ENCODE measurements at places on chromosomes 1 and 21.

DNA sequence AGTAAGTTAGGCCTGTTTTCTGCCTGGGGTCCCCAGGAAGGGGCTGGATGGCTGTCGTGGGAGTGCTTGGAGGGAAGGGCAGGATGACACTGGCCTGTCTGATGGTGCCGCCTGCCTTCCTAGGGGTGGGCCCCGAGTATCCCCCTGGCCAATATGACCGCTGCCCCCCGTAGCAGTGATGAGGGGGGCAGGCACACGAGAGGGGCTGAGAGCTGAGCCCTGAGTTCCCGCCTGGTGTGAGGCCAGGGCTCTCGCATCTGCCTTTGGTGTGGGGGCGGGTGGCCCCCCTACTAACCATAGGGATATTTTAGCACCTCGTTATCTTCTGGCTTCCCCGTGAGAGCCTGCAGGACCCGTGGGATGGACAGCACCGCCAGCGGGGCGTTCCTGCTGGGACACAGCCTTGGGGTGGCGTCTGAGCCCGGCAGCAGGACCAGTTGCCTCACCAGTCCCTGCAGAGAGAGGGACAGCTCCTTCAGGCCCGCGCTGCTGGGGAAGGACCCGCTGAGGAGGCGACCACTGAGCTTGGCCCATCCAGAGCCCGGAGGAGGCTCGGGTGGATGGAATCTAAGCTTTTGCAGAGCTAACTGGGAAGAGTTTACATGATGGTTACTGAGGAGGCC lies 10.4 kb downstream of the KRTAP10-1 start:
- DNase-seq: no peak

- no peak for DNase-seq
Observed at GRCh38 chr1:24020025-24020424, 39.9 kb upstream of the SRSF10 start.

GRCh38 chr1:220990427-220991339 lies 111.4 kb downstream of the HLX start:
- no peak for DNase-seq

GRCh38 chr1:35470977-35471613 lies 86.1 kb downstream of the KIAA0319L start:
- DNase-seq: no peak

GRCh38 chr1:6271006-6271405 lies 10.1 kb upstream of the GPR153 start:
- no peak for DNase-seq

DNA sequence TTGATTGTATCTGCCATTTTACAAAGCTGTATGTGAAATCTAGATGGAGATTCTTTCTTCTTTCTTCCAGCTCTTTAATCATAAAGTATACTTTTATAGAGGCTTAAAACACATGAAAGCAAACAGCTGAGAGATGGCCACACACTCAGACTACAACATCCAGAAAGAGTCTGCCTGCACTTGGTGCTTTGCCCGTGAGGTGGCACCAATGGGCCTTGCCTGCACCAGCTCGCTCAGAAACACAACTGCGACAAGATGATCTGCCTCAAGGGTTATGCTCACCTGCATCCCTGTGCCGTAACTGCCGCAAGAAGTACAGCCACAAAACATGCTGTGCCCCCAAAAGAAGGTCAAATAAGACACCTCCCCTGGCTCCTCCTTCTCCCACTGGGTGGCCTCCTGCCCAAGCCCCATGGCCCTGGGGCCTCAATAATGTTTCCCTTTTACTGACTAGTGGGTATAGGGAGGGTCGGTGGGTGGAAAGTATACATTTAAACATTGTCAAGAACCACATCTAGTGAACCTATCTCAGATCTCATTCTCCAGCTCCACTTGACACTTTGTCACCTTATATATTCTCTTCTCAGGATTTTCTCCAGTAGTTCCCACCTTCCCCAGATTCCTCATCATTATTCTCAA lies 66.7 kb upstream of the ANGPTL3 start:
- DNase-seq: no peak

- no peak for DNase-seq
Observed at GRCh38 chr1:214066936-214067335, 79.2 kb downstream of the PROX1 start.
